ENCODE measurements at places on chromosomes 5 and 9.

DNA sequence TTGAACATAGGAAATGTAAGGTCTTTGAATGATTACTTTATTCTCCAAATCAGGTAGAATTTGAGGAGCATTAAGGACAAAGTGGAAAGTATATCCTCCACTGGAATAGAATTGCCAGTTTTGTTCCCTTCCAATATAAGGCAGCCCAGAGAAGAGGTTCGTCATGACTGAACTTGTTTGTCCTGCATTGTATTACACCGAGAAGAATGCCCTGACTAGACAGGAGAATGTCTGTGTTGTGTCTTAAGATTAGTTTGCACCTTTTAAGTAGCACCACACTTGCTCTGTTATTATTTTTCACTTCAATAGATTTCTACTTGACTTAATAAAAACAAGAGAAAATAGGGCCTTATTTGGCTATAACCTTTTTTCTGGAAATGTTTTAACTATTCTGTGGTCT, 586.2 kb upstream of the PTGER4 start:
- DNase-seq: no peak

- DNase-seq: no peak
Measured at GRCh38 chr5:3258050-3258449, 337.6 kb upstream of the IRX1 start.

DNA sequence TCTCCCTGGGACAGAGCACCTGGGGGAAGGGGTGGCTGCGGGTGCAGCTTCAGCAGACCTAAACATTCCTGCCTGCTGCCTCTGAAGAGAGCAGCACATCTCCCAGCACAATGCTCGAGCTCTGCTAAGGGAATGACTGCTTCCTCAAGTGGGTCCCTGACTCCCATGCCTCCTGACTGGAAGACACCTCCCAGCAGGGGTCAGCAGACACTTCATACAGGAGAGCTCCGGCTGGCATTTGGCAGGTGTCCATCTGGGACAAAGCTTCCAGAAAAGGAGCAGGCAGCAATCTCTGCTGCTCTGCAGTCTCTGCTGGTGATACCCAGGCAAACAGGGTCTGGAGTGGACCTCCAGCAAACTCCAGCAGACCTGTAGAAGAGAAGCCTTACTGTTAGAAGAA, 77.2 kb downstream of the SLCO6A1 start:
- no peak for DNase-seq

DNA sequence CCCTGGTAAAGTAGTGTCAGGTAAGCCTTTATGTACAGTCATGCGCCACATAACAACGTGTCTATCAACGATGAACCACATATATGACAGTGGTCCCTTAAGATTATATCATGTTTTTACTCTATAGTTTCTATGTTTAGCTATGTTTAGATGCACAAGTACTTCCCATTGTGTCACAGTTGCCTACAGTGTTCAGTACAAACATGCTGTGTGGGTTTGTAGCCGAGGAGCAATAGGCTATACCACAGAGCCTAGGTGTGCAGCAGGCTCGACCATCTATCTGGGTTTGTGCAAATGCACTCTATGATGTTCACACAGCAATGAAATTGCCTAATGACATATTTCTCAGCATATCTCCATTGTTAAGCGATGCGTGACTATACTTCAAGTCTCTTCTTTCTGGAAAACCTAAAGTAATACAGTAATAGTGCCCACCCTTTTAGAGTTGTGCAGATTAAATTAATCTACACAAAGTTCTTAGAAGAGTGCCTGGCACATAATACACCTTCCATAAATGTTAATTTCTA, 295.9 kb downstream of the ARHGAP26 start:
- no peak for DNase-seq

GRCh38 chr9:107144475-107144874, 138.6 kb upstream of the RAD23B start:
- DNase-seq: no peak

DNA sequence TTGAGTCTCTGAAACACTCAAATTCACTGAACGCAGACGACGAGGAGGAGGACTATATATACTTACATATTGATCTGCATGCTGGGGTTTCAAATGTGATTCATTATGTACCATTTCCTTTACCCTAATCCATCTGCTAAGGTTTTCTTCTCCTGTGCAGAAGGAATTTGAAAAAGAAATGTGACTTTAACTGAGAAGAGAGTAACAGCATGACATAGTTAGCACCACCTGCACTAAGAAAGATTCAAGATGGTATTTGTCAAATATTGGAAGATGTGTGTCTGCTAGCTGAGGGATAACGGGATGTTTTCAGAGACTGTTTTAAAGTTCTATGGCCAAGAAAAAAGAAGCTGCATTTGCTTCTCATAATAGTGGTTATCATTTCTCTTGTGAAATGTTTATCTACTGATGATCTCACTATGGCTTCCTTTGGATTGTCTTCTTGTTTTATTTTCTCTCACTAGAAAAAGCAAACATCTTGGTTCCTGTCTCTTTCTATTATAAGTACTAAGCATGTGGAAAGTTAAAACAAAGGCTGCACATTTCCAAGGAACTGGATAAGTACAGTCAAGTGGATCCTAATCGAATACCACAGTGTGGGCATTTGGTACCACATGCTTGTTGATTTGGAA, 89.8 kb upstream of the TLE4 start:
- no peak for DNase-seq

DNA sequence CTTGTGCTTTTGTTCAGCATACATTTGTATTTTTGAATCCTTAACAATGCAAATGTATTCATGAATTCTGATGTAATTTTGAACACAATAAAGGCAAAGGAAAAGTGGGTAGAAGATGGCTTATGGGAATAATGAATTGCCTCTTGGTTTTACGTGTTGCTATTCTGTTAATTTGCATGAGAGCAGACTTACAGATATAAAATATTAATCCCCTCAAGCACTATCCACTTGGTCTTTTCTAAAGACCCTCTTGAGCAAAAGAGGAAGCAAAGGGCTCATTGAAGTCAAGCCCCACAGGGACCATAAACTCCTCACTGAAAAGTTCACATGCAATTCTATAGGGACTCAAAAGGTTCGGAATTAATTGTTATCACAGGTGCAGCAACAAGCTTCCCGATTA, 51.9 kb downstream of the OSTF1 start:
- DNase-seq: no peak

GRCh38 chr5:142888469-142889085, 118.4 kb downstream of the ARHGAP26 start:
- no peak for DNase-seq

- no peak for DNase-seq
Measured at GRCh38 chr5:169027501-169028061, 273.4 kb downstream of the SLIT3 start.

DNA sequence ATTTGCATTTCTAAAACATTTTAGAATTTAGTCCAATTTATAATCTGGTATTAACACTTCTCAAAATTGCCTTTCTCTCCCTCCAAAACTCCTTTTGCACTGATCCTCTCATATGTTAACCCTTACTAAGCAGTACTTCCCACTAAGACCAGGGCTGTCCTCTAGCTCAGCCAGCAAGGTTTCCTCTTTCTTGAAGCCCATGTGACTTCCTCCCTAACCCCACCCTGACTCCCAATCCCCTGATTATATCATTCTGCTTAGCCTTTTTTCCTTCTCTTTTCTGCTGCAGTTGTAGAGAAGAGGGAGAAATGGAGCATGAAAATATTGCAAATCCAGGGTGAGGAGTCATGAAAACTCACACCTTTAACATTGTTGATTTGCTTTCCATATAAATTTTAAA, 241.7 kb downstream of the MCTP1 start:
- no peak for DNase-seq

DNA sequence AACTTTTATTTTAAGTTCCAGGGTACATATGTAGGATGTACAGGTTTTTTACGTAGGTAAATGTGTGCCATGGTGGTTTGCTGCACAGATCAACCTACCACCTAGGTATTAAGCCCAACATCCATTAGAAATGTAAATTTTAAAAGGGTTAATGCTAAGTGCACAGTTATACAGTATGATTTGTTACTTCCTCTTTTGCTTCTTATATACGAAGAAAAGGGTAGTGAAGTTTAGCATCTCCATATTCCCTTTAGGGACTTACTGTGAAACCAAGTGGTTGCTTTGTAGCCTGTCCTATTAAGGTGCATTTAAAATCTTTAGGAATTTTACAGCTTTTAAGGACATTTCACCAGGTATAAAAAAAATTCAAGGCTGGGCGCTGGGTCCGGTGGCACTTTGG, 46.4 kb downstream of the RBM27 start:
- DNase-seq: no peak

DNA sequence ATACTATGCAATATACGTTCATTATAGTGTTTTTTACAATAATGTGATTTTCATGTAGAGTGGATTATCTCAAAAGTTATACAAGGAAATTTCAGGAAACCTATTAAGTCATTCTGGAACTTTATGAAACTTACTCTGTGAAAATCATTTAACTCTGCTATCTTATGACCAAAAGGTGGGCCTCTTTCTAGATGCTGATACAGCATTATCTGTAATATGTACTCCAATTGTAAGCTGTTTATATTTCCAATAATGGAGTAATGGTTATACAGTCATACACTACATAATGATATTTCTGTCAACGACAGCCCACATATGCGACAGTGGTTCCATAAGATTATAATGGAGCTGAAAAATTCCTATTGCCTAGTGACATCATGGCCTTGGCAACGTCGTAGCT, 18.8 kb upstream of the PCSK5 start:
- no peak for DNase-seq

GRCh38 chr9:6029604-6030274, 14.3 kb upstream of the RANBP6 start:
- DNase-seq: no peak

DNA sequence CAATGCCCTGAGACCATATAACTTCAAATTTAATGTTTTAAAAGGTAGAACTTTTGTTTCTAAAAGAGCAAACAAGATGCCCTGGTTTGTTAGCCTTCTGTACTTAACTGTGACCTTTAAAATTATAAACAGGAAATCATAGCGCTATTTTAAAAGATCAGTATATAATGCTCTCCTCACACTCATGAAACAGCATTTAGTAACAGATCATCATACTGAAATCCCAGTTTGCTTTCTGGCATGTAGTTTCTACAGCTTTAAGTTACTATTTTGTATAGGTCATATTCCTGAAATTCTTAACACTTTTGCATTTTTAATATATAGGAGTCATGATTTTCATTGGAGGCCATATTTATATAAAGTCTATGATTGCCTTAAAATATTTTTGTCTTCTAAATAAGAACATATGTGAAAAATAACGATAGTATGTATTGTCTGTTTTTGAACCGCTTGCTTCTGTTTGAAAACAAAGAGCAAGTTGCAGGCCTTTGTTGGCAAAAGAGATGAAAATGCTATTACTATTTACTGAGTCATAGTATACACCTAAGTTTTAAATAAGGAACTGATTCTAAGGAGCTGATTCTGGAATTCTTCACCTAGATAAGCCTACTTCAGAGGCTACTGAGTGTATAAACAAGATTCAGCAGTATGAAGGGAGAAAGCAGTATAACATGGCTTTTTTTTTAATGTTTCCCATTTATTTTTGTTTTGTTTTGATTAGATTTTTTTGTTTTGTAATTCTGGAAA, 20.5 kb downstream of the SRFBP1 start:
- no peak for DNase-seq

GRCh38 chr5:41708604-41708940, 161.7 kb downstream of the OXCT1 start:
- no peak for DNase-seq

DNA sequence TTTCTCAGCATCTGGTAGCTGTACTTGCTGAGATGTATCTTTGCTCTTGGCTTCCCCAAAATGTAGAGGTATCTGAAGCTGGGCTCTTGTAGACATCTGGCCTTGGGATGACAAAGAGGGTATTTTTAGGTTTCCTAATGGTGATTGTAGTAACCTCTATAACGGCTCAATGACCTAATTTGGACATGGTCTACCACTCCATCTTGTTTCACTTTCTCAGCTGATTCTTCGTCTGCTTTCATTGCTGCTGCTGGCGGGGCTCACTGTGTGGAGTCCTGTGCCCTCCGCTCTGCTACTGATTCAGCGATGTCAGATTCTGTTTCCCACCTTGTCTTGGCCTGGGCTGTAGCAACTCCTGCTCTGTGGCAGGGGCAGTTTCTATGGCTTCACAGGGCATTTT, 12.7 kb upstream of the MARCHF11 start:
- no peak for DNase-seq

GRCh38 chr9:90810691-90811090, 9.1 kb downstream of the SYK start:
- no peak for DNase-seq

- no peak for DNase-seq
Measured at GRCh38 chr9:27436234-27436633, 87.9 kb upstream of the IFNK start.

DNA sequence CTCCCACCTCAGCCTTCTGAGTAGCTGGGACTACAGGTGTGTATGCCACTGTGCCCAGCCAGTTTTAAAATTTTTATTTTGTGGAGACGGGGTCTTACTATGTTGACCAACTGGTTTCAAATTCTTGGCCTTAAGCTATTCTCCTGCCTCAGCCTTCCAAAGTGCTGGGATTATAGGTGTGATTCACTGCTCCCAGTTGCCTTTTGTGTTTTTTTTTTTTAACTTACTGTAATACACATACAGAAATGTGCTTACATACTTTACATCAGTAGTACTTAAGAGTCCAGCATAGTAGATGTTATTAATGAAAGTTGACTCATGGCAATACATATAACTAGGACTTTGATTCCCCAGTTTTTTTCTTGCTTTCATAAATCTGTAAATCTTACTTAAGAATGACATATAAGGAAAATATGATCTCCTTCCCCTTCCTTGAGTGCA, 4.7 kb downstream of the MAN2A1 start:
- DNase-seq: no peak

GRCh38 chr9:105651806-105652205, 10.5 kb upstream of the TAL2 start:
- no peak for DNase-seq

- no peak for DNase-seq
Measured at GRCh38 chr9:89811886-89812450, 207.2 kb downstream of the GADD45G start.

GRCh38 chr5:55634866-55635265, 77.3 kb downstream of the SLC38A9 start:
- no peak for DNase-seq

GRCh38 chr5:143496943-143497342, 93.5 kb upstream of the NR3C1 start:
- no peak for DNase-seq

GRCh38 chr9:859251-859650, 17.8 kb downstream of the DMRT1 start:
- no peak for DNase-seq

DNA sequence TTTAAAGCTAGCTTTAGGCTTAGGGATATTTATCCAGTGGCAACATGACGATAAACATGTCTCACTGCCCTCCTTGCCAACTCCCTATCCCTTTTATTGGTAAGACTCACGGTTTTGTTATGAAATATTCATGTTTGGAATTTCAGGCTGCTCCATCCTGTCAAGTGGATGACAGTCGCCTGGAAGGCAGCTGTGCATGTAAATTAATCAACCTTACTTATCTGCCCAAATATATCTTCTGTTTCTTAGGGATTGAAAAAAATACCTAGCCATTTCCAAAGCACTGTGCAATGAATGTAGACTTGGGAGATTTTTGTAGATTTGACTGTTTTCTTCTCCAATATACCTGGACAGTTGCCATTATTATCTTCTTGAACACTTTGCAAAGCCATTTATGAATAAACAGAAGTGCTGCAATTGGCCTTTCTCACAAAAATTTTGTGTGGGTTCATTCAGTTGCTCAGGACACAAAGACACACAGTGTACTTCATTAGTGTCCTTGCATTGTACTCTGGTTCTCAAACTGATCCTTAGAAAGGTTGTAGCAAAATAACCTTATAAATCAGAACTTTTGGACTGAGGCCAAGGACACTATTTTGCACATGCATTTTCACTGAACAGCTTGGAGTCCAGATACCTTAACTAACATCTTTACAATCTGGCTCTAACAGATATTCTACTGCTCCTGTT, 889.4 kb upstream of the SEMA6A start:
- DNase-seq: no peak

All from stimulated activated naive CD8-positive, alpha-beta T cell treated with anti-CD3 and anti-CD28 coated beads, Interleukin-15, Interleukin-2, amounts not matched to agents 100 U/mL and 50 U/mL, for 24 hours (primary cell).